ENCODE measurements at places on chromosomes 16 and 17. TPM values are rescaled to one million over a fixed set of nuclear protein-coding genes. Genes with fewer than 3 reads are reported as not detected.

The ACSM2A gene
- total RNA-seq = not detected

The HLF gene
- not detected for total RNA-seq

The TXNL4B gene
- 14.5 TPM for total RNA-seq

The CD300H gene
- not detected for total RNA-seq

The SLFN14 gene
- total RNA-seq = not detected

GRCh38 chr17:3827124-3827773 is 18.8 kb downstream of the NCBP3 start:
- peak; percentile 73 for DNase-seq

GRCh38 chr16:56930486-56931270 is 1.3 kb upstream of the HERPUD1 start:
- peak; percentile 69 for DNase-seq

DNA sequence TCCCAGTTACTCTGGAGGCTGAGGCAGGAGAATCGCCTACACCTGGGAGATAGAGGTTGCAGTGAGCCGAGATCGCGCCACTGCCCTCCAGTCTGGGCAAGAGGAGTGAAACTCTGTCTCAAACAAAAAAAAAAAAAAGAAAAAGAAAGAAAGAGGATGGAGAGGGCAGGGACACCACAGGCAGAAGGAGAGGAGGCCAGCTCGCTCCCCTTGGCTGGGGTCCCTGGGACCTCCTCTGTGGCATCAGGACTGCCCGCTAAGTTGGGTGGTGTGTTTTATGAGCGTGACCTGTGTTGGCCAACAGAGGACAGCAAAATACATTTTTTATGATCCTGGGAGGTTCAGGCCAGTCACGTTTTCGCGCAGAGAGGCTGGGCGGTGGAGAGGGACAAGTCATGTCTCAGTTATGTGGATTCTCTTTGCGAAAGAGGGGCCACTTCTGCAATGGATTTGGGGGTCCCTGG is 229.6 kb downstream of the MRTFB start:
- peak; percentile 86 for DNase-seq

DNA sequence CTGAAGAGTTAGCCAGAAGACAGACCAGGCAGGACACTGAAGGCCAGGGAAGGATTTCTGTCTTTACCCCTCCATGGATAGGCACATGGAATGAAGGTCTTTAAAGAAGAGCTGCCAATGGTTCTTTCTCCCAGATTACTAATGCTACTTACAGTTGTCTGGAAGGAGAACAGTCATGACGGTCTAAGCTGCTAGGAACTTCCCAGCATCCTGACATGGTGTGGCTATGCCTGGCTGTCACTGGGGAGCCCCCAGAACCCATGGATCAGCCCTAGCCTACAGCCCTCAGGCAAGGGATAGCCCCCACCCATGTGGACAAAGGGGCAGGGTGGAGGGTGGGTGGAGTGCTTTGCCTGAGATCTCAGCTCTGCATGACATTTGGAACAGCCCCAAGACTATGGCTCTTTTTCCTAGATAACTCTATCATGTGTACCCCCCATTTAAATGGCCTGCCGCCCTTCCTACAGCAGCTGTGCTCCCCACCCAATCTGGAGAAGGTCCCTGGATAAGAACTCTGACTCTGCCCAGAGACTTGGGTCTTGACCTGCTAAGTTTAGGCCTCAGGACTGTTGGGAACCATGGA is 9.2 kb upstream of the KAT7 start:
- no peak for DNase-seq

DNA sequence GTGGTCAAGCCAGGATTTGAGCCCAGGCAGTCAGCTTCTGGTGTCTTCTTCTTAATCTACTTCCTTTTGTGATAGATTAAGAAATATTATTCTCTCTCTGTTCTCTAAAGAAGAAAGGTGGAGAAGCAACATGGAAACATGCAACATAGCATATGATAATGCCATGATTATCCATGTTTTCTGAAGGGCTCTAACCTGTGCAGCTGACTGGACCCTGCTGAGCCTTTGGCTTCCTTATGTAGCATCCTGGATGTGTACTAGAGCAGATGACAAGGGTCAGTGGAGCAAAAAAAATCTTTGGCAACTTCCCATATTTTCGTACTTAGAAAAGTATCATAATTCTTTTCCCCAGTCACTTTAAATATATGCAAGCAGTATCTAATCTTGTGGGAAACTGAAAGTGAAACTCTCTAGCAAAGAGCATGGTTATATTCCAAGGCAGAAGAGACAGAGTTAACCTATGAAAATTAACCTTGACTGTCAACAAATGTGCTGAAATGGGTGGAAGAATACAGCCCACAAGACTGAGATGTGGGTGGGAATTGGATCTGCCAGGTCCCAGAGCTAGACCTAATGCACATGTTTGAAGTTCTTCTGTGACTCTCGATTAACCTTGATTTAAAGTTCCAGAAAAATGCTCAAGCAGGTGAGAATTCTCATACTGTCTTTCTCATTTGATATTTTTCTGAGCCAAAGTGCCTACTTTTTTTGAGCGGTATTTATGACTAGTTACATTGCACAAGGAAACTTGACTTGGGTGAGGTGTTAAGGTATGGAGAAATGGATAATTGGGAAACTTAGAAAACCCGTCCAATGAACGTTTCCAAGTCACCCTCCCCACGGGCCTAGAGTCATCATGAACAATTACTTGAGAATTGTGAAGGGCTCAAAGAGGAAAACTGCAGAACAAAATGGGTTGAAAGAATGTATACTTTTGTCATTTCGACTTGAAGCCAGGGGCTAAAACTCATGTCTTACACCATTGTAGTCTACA is 248.6 kb downstream of the FTO start:
- DNase-seq = peak; percentile 2

GRCh38 chr16:80288616-80289015 is 252.2 kb upstream of the DYNLRB2 start:
- DNase-seq = no peak

- DNase-seq = no peak
These were observed 17.6 kb downstream of the CDK5R1 start for GRCh38 chr17:32504166-32504990.

GRCh38 chr17:29003289-29003688 is 2.5 kb downstream of the SEZ6 start:
- no peak for DNase-seq

DNA sequence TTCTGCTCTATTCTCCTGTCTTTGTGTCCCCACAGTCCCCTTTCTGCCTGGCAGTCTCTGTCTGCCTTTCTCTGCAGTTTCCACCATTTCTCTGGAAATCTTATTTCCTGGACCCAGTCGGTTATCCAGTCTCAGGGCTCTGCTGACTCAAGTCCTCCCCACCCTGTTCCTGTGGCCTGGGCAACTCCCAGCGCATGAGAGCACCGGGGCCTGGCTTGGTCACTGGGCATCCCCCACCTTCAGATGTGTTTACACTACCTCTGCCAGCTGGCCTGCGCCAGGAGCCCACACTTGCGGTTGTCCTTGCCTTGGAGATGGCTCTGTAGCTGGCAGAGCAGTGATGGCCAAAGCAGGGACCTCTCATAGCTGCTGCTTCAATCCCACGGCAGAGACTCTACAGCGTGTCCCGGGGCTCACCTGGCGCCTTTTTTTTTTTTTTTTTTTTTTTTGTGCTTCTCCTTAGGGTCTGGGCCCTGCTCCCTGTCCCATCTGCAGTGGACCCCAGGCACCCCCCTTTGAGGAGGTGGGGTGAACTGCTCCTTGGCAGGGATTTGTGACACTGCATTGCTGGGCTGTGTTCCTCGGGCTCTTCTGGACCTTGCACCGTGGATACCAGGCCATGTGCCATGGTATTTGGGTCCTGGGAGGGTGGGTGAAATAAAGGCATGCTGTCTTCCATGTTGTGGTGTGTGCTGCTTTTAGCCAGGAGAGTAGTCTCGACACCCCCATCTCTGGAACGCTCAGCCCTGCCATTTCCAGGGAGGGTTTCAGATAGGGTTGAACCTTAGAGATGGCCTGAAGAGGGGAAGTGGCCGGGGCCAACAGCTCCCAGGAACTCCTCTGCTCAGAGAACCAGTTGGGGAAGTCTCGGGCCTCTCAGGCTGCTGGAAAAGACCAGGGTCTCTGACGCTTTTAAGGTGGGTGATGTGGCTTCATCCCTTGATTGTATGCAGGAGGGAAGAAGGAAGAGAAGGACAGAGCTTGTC is 17.5 kb downstream of the GUCY2D start:
- no peak for DNase-seq

DNA sequence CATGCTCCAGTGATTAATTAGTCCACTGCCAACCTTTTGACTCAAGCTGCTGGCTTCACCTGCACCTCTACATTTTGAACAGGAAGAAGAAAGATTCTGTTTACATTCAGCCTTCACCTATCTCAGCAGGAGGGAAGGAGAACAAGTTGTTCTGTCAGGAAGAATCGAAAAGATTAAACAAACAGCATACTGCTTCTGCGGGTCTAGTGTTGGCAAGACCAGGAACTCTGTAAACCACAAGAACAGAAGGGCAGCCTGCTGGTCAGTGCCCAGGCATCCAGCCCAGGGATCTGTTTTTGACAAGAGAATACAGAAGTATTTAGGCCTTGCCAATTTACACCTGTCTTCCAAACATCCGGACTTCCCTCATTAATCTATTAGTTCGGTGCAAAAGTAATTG is 189.7 kb downstream of the CHD9NB start:
- DNase-seq = no peak

DNA sequence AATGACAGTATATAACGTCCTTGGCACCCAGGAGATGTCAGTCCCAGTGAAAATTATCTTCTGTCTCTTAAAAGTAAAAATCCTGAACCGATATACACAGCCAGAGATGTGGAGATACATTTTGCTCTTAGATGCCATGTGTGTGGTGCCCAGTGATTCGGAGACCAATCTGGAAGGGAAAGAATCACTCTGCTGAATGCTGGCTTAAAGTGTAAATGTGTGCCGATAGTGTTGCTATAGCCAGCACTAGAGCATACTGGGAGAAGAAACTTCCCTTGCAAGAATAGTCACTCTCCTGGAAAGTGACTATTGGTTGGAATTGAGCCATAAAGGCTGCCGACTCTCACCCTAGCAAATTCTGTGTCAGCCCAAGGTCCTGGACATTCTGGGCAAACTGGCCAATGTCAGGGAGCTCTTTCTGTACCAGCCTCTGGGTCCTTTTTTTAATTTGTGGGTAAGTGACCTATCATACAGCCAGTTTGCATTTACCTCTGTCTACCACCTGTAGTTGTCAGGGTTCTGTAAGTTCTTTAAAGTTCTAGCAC is 44.2 kb upstream of the HNF1B start:
- DNase-seq = no peak

DNA sequence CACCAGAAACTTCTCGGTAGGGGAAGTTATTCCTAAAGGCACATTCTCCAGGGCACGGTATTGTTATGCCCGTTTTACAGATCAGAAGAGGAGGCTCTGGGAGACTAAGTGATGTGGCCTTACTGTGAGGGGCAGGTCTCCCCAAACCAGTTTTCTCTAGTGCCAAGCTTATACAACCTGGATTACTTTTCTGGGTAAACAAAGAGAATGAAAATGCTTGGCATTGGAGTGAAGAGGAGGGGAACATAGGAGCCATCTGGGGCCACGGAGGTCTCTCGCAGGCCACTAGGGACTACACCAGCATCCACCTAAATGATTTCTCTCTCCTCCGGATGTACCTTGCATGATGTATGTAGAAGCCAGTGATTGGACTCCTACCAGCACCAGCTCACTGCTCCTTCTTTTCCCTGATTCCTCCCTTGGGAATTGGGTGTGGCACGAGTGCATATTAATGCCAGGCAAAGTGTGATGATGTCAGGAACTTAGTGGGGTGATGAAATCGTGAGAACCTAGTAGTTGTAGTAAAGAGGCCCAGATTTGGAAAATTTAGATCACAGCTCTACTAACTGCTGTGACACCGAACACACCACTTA is 674 bp downstream of the TOM1L1 start:
- no peak for DNase-seq

GRCh38 chr16:69236319-69236718 is 49.4 kb downstream of the SNTB2 start:
- DNase-seq = no peak

- DNase-seq = no peak
These were observed 5.4 kb downstream of the CDK5R1 start for GRCh38 chr17:32492264-32492589.

GRCh38 chr17:3503285-3503684 is 27.5 kb downstream of the ASPA start:
- DNase-seq = no peak

DNA sequence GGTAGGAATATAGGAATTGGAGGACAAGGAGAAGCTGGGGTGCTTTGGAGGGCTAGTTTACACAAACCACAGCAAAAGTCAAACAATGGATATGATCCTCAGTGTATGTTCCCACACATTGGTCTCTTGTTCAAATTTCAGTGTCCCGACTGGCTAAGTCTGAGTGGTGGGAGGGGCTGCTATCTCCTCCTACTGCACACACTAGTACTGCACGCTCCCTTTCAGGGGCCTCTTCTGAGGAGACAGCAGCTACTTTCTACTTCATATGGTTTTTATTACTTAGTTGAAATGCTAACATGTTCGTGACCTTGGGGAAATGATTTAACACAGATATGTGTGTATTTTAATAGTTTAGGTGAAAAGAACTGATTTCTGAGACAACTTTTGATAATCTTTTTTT is 18.8 kb upstream of the KRT10 start:
- DNase-seq = no peak

DNA sequence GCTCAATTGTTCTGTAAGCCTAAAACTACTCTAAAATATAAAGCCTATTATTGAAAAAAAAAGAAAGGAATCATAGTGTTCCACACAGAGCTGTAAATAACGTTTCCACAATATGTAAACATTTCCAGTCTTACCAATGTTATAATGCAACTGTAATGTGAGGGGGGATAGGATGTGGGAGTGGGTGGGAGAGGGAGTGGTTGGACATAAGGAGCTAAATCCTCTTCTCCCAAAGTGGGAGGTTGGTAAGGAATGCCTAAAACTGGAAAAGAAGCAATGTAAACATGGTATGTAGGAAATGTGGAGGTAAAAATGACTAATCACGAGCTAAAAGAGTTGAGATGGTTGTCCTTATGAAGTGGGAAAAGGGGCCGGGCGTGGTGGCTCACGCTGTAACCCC is 17.6 kb upstream of the SBK1 start:
- DNase-seq = no peak

GRCh38 chr17:3635474-3636153 is 436 bp downstream of the SHPK start:
- no peak for DNase-seq

DNA sequence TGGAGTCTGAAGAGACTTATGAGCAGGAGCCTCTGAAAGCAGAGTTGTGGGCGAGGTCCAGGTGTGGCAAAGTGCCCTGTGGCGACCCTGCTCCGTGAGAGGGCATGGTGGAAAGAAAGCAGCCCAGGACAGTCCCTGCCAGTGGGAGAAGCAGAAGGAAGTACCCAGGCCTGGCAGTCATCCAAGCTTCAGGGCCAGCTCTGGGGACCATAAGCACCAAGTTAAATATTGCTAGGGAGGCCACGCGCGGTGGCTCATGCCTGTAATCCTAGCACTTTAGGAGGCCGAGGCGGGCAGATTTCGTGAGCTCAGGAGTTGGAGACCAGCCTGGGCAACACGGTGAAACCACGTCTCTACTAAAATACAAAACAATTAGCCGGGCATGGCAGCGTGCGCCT is 4.9 kb upstream of the ASGR1 start:
- no peak for DNase-seq

- DNase-seq = no peak
These were observed 24.5 kb downstream of the FCSK start for GRCh38 chr16:70478912-70479341.

Data from OCI-LY7 (cell line).